ENCODE measurements at places on chromosomes 7 and 10. TPM values are rescaled to one million over a fixed set of nuclear protein-coding genes. Genes with fewer than 3 reads are reported as not detected.

The CNPY1 gene
- total RNA-seq: 0.31 TPM

The INA gene
- total RNA-seq: 25.1 TPM

The ATRNL1 gene
- total RNA-seq: 24.0 TPM

The FAM24A gene
- total RNA-seq: not detected

The ABCC2 gene
- 0.45 TPM for total RNA-seq

The NXPH1 gene
- total RNA-seq: 5.2 TPM

The BEND7 gene
- 9.6 TPM for total RNA-seq

The CYP2C8 gene
- total RNA-seq: 4.1 TPM

The C10orf62 gene
- not detected for total RNA-seq

The CCL24 gene
- total RNA-seq: not detected

The NUDT13 gene
- total RNA-seq: 1.4 TPM

The DLD gene
- total RNA-seq: 76.2 TPM

The SFMBT2 gene
- 7.4 TPM for total RNA-seq

The TSPAN13 gene
- 27.6 TPM for total RNA-seq

The GIMAP5 gene
- total RNA-seq: not detected

The TRPV6 gene
- 0.80 TPM for total RNA-seq

The CHRM2 gene
- total RNA-seq: 0.35 TPM

The EPHB6 gene
- 18.1 TPM for total RNA-seq

The ZNF467 gene
- 0.19 TPM for total RNA-seq

The ANKRD16 gene
- 16.1 TPM for total RNA-seq

The PLEKHA8 gene
- total RNA-seq: 44.9 TPM

The ACHE gene
- total RNA-seq: 3.7 TPM

The VSIR gene
- total RNA-seq: 0.04 TPM

The MYOZ1 gene
- total RNA-seq: 3.2 TPM

The ACSL5 gene
- not detected for total RNA-seq

The LRRC17 gene
- 3.1 TPM for total RNA-seq

The ZNF3 gene
- total RNA-seq: 40.8 TPM

The C1QL3 gene
- 0.85 TPM for total RNA-seq

The LIPF gene
- not detected for total RNA-seq

The RSPH10B gene
- 5.9 TPM for total RNA-seq

The SOSTDC1 gene
- total RNA-seq: 0.70 TPM

The EBLN1 gene
- not detected for total RNA-seq

The ERLIN1 gene
- total RNA-seq: 20.4 TPM

The FAM237B gene
- total RNA-seq: not detected

The TRPV5 gene
- not detected for total RNA-seq

The KAZALD1 gene
- 1.2 TPM for total RNA-seq

The ZWINT gene
- total RNA-seq: 81.1 TPM

The NHLRC2 gene
- total RNA-seq: 28.1 TPM

The ZNF33B gene
- total RNA-seq: 16.7 TPM

The CLDN15 gene
- total RNA-seq: 3.7 TPM

The SKIDA1 gene
- total RNA-seq: 2.3 TPM

The ZNF37A gene
- 14.6 TPM for total RNA-seq
